ENCODE measurements at places on chromosomes 2 and 18. TPM values are rescaled to one million over a fixed set of nuclear protein-coding genes. Genes with fewer than 3 reads are reported as not detected.

DNA sequence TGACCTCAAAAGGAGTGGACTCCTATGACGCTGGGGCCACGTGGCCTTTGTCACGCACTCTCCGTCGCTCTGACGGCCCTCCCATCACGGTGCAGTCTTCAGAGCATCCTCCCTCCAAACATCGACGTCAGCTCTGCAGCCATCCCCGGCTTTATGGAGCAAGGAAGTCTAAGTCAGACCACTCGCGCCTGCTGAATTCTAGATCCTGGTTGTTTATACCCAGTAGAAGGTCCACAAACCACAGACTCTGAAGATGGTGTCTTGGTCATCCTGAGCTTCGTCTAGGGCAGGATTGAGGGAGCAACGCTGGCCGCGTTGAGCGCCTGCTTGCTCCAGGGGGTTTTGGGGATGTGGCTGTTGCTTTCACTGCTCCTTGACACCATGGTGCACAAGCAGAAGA, 228.0 kb upstream of the SALL3 start:
- no peak for DNase-seq

DNA sequence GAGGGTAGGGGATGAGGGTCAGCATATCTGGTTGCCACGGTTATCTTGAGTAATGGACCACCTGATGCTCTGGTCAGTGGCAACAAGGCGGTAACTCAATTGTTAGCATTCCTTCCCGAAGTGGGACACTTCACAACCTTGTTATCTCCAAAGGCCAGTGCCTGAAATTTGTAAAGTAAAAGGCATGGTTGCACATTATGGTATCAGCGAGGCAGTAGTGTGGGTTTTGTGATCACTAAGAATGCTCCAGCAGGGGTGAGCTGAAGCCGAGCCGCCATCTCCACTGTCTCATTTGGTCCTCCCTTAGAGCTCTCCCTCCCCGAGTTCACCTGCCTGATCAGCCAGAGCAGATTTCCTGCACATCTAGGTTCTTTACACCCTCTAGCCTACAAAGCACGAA, 50.5 kb upstream of the LGALSL start:
- DNase-seq, result no peak

GRCh38 chr2:119809339-119810048, 49.8 kb downstream of the PTPN4 start:
- no peak for DNase-seq

DNA sequence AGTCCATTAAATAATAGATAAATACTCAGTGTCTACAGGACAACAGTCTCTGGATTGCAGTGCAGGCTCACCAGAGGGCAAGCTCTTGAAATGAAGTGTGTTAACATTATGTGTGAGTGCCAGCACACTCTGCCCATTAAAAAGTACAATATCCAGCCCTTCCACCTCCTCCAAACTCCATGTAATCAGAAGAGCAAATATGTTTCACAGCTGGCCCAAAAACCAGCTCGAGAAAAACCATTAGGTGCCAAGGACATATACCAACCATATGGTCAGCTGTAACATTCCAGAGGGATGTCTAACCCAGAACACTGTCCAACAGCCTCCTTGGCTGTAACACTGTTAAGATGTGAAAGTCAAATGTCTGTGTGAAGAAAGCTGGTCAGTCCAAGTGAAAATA, 112.2 kb downstream of the ZNF385B start:
- DNase-seq, result no peak

- no peak for DNase-seq
These were observed 121.5 kb upstream of the SP3 start for GRCh38 chr2:174086708-174087107.

The DOK6 gene
- total RNA-seq, result 0.21 TPM

The STK36 gene
- 21.1 TPM for total RNA-seq

The METTL4 gene
- total RNA-seq, result 3.2 TPM

The SLC23A3 gene
- 0.10 TPM for total RNA-seq

The TGFA gene
- total RNA-seq, result 64.9 TPM

- DNase-seq, result no peak
These were observed 673.8 kb upstream of the FANCL start for GRCh38 chr2:58914733-58915505.

The CENPA gene
- total RNA-seq, result 3.2 TPM
